Activated CD4-positive, alpha-beta memory T cell treated with anti-CD3 and anti-CD28 coated beads for 36 hours (primary cell): ENCODE measurements at places on chromosomes 2 and 18. TPM values are rescaled to one million over a fixed set of nuclear protein-coding genes. Genes with fewer than 3 reads are reported as not detected.

SLC4A5 gene
- total RNA-seq = 2.9 TPM

GRCh38 chr2:108947271-108947907, 41.6 kb downstream of the EDAR start:
- DNase-seq = no peak

LRRC30 gene
- total RNA-seq = not detected

TCF23 gene
- total RNA-seq = not detected

GRCh38 chr2:109247812-109248211, 118.8 kb downstream of the SH3RF3 start:
- DNase-seq = no peak

- no peak for DNase-seq
Measured at GRCh38 chr18:23499291-23499781, 4.0 kb upstream of the RMC1 start.

DNA sequence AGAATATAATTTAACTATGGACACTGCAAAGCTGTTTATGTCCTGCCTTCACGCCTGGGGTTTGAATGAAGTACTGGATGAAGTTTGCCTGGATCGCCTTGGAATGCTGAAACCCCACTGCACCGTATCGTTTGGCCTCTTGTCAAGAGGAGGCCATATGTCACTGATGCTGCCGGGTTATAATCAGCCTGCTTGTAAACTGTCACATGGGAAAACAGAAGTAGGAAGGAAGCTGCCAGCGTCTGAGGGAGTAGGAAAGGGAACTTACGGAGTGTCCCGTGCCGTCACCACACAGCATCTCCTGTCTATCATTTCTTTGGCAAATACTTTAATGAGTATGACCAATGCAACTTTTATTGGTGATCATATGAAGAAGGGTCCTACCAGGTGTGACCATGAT, 105.8 kb downstream of the WDR7 start:
- DNase-seq = no peak

GRCh38 chr18:56515522-56515921, 122.9 kb downstream of the TXNL1 start:
- no peak for DNase-seq

DNA sequence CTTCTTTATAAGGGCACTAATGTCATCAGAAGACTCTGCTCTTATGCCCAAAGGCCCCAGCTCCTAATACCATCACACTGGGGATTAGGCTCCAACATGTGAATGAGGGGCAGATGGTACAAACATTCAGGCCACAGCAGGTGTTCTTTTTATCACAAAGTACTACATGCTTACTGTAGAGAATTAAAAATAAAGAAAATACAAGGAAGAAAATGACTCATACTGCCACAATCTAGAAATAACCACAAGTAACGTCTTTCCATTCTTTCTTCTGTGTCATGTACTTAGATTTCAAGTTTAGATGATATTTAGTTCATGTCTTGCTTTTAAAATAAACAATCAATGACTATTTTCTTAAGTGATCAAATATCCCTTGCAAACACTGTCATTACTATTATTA, 100.3 kb upstream of the NEDD4L start:
- DNase-seq = no peak

NRP2 gene
- 1.9 TPM for total RNA-seq

DNA sequence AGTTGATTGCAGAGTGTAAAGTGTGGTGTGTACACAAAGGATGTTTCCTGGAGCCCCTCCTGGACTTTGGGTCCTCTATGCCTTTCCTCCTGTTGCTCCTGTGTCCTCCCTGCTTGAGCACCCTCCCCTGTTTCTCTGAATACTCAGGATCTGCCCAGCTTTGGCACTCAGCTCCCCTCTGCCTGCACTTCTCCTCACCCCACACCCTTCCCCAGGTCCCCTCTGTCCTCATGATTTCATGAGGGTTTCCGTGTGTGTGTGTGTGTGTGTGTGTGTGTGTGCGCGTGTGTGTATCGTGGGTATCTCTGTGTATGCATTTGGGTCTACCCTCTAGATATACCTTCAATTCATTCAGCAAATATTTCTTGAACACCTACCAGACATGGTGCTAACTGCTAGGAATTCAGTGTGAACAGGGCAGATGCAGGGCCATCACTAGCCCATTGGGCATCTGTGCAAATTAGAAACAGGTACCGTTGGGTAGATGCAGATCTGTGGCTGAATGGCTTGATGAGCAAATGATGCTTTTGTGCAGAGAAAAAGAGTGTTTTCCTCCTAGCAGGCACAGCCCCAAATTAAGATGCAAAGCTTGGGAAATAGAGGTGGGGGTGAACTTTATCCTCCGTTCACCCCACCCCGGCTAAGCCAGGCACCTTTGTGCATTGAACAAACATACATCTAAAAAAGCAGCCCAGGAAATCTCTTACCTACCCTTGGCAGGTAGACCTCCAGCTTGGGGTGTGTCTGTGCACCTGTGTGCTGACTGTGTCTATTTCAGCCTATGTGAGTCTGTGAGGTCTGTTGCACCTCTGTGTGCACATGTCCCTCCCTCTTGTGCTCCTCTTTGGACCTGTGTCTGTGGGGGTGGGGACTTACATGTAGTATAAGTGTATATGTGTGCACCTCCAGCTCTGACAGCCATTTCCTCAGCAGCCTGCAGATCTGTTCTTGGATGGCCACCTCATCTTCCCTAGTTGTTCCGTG, 60.0 kb upstream of the EPAS1 start:
- no peak for DNase-seq

DNA sequence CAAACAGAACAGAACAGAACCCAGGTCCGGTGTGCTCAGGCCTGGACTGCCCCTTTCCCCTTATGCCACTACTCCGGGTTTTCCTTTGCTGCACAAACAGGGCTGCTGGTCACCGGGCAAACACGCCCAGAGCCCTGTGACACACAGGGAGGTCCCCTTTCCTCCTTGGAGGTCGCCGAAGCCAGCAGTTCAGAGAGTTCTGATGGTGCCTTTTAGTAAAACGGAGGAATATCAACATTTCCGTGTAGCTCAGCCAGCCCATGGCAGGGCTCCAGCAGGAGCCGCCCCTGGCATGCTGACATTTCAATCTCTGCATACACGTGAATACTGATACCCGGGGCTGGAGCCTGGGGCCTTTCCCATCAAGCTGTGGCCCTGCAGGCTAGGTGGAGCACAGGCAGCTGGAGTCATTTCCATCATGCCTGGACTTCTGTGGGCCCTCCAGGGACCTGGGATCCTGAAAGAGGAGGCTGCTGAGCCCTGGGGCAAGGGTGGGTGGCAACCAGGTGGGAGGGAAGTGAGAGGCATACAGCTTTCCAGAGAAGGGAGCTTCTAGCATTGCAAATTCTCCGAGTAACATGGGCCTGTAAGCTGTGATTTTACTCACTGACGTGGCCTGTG, 91.4 kb upstream of the PXDN start:
- DNase-seq = no peak

GRCh38 chr2:66850376-66850775, 415.5 kb downstream of the MEIS1 start:
- no peak for DNase-seq

ASPRV1 gene
- total RNA-seq = 0.63 TPM

DNA sequence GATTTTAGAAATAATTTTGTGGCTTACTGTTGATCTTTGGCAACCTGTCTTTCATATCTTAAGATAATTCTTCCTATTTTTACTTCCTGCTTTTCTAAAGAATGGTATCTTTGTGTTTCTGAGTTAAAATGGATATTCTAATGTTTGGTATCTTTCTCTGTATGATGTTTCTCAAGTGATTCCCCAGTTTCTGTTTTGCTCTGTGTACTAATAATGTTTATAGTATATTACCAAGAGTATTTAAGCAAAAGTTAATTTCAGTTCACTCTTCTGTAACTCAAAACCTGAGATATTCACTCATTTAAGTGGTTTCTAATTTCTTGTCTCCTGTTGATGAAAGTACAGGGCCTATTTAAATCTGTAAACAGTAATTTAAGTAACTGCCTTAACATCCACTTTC, 58.3 kb downstream of the CCDC150 start:
- no peak for DNase-seq

GRCh38 chr2:111897924-111898702, at the start of gene MERTK:
Gene MERTK, plus strand, starts transcription at chr2:111898607. Its CDS starts 129 bp downstream, at chr2:111898736.
- DNase-seq = peak; percentile 77

POTEF gene
- not detected for total RNA-seq

GRCh38 chr18:76476665-76477561, 18.1 kb downstream of the ZNF516 start:
- no peak for DNase-seq

GRCh38 chr2:66693076-66693965, 258.4 kb downstream of the MEIS1 start:
- no peak for DNase-seq

DNA sequence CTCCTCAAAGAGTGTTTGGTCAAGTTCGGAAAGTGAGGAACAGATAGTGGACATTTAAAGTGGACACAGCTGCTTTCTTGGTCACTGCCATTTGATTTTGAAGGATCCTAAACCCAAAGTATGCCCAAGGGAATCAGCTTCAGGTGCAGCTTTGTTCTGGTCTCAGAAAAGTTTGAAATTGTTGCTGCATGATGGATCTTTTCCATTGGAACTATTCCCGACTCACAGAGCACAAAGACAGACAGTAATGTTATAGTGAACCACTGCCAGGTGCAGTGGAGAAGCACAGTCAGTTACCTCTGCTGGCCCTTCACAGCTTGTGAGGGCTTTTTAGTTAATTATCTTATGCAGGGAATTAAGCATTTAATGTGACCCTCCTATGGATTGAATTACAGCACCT, 301.7 kb downstream of the PHLPP1 start:
- no peak for DNase-seq

DNA sequence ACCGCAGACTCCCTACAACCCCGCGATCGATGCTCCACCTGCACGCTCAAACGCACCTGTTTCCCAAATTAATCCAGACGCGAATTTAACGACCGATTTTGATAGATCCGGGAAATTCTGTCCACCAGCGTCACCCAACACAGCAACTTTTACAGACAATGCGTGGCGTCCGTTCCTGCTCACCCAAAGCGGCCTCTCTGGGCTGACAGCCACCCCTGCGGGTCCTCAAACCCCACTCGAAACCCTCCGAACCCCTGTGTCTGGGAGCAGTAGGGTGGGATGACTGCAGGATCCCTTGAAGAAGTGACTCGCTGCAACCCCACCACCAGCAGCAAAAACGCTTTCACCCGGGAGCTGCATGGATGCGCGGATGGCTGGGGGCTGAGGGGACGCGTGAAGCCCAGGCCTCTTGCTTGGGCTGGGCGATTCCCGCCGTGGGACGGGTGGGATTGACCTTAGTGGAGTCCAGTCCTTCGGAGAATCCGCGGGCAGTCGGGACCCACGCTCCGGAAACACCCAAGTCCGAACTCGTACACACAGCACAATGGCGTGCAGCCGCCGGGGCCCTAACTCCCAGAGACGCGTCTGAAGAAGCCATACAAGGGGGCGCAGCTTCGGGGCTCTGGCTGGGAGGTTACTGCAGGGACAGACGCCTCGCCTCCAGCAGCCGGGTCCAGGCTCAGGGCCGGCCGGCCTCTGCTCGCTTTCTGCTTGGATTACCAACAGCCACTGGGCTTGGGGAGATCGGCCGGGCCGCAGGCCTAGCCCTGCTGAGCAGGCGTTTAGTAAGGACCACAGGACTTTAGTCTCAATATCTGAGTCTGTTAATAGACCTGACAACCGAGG, 31.1 kb upstream of the ATP6V1B1 start:
- no peak for DNase-seq

GULP1 gene
- not detected for total RNA-seq

GDF7 gene
- 0.02 TPM for total RNA-seq

DNA sequence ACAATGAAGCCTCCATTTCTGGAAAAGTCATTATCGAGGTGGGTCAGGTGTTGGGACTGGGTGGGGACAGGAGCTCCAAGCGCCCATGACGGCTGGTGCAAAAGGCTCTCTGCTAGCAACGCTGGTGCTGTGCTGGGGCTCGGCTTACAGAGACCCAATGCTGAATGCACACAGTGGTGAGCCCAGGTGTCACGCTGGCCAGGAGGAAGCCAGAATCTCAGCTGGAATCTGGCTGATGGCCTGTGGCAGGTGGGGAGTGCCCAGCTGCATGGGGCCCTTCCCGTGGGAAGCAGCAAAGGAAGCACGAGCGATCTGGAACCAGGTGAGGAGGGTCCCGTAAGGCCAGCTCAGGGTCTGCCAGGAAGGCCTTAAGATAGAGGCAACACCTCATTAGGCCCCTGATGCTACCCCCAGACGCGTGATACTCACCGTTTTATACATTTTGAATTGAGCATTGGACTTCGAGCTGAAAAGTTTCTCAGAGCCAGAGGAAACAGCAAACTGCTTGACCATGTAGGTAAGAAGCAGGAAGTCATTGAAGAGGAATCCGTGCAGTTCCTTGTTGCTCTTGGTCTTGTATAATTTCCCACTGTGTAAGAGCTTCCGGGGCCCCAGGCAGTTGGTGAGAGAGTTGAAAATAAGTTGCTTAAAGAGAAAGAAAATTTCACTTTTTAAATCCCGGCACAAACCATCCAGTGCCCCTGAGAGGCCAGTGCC, 34.7 kb downstream of the FAM228A start:
- no peak for DNase-seq

DNA sequence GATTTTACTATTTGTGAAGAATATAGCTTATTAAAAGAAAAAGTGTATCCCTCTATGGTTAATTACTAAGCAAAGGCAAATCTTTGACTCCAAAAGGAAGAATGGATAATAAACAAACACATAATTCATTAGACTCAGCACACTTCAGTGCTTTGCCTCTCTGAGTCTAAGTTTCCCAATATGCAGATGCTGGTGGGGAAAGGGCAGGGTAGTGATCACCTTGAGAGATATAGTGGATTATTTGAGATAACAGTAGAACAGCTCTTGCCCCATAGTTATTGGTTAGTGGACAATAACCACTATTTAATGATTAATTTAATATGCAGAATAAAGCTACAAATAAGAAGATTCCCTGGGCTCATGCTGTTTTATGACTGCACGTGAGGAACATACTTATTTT, 98.2 kb upstream of the SLC8A1 start:
- no peak for DNase-seq

GRCh38 chr2:60422826-60423483, 130.5 kb downstream of the BCL11A start:
- no peak for DNase-seq

DNA sequence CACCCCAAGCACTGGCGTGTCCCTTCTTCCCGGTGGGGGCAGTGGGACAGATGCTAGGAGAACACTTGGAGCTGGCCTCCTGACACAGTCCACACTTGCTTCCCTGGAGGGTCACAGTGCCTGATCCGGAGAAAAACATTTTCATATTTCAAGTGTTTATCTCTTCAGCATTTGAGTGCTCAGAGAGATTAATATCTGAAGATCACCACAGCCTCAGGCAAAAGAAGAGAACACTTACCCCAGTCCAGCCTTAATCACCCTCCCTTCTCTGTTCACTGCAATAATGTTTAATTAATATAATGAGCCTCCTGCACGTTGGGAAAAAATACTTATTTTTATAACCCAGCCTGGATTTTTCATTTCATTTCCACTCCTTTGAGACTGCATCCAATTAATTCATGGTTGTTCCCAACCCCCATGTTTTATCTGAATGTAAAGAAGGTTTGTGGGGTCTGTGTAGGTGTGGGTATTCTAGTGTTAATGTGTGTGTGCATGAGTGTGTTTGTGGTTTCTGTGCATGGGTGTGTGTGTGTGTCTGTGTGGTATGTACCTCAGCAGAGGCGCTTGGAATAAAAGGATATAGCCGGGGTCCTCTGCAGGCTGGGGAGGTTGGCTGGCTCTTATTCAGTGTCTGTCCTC, 72.1 kb downstream of the NRP2 start:
- DNase-seq = no peak
